ENCODE measurements at places on chromosomes 1 and 21. TPM values are rescaled to one million over a fixed set of nuclear protein-coding genes. Genes with fewer than 3 reads are reported as not detected.

GRCh38 chr1:181075766-181076350, 12.6 kb upstream of the IER5 start:
- H3K4me3 ChIP-seq: no peak overlapping the region
- DNase-seq: no peak
- H3K4me1 ChIP-seq: peaks cover 11% of the 10 kb centered on the region
- no peak overlapping the region for H3K27ac ChIP-seq
- H3K27me3 ChIP-seq: peaks cover 3% of the 10 kb centered on the region

GRCh38 chr1:108560189-108560873, 431 bp downstream of the EEIG2 start:
- no peaks in the 10 kb centered on the region for H3K36me3 ChIP-seq
- H3K4me3 ChIP-seq: peak overlapping the region; percentile 94
- peaks cover 13% of the 10 kb centered on the region for H3K27me3 ChIP-seq
- peaks cover 15% of the 10 kb centered on the region for H3K4me1 ChIP-seq
- H3K27ac ChIP-seq: peak overlapping the region; percentile 98

DNA sequence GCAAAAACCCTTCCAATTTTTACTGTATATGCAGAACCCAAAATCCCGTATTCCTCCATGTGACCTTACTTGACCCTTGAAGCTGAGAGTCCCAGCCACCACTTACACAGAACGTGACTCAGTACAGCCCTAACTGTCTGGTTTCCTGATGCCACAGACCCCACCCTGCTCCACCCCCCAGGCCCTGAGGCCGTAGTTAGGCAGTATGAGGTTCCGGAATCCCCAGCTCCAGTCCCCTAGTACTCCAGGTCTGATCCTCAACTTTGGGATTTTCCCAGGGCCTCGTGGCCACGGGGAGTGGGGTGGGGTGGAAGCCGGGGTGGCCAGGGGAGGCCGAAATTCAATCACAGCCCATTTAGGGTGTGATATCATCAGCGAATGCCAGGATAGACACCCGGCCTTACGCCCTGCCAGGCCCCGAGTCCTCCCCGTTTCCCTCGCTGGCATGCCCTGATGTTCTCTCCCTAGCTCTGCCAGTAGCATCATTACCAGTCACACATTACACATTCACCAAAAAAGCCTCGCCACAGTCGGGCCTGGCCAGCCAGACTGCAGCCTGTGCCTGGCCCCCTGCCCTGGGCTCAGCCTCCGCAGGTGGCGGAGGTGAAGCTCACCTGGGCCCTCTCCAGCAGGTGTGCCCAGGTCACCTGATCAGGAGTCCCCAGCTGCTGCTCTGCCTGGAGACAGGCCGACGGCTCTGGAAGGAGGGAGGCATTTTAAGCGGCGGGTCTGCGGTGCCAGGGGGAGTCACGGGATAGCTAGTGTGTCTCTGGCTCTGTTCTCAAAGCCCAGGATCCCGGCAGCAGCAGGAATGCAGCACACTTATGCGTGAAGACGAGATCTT, 70.8 kb downstream of the SCCPDH start:
- H3K4me1 ChIP-seq: peaks cover 29% of the 10 kb centered on the region
- no peak overlapping the region for H3K4me3 ChIP-seq
- no peak for DNase-seq
- peak overlapping the region; percentile 98 for H3K27ac ChIP-seq

- H3K27ac ChIP-seq: peak overlapping the region; percentile 100
- DNase-seq: no peak
- peaks cover 15% of the 10 kb centered on the region for H3K27me3 ChIP-seq
- H3K36me3 ChIP-seq: no peaks in the 10 kb centered on the region
Observed at GRCh38 chr1:243470502-243470901, 214.7 kb downstream of the SDCCAG8 start.

DNA sequence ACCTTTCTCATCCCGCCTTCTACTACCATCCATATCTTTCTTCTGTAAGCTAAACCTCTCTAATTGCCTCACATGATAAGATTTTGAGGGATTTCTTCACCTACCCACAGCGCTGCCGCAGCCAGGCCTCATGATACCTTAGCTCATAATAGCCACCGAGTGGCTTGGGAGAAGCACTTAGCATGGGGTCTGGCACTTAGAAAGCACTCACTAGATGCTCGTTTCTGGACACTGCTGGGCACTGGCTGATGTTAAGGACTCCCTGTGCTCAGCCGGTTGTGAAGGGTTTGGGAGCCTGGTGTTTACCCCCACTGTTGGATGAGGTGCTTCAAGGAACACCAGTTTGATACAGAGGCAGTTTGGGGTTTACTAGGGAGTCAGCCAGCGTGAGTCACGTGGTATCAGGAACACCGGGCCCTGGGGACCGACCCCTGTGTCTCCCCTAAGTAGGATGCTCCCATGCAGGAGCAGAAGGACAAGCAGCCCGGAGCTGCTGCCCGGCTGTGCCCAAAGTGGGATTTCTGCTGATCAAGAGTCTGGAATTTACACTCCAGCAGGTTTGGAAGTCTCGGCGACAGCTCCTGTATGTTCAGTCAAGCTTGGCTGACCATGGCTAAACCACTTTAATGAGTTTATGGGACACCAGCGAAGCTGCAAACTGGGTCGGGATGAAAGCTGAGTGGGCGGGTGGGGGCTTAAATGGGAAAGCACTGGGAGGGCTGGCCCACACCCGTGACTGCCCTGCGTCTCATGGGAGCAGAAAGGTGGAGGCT, 63.3 kb downstream of the GALNT2 start:
- no peak for DNase-seq
- H3K4me3 ChIP-seq: no peak overlapping the region
- H3K36me3 ChIP-seq: no peaks in the 10 kb centered on the region
- peaks cover 37% of the 10 kb centered on the region for H3K4me1 ChIP-seq

GRCh38 chr1:98322966-98323365, 338.6 kb upstream of the SNX7 start:
- H3K27me3 ChIP-seq: no peaks in the 10 kb centered on the region
- no peaks in the 10 kb centered on the region for H3K36me3 ChIP-seq
- H3K4me3 ChIP-seq: no peak overlapping the region
- no peak for DNase-seq

DNA sequence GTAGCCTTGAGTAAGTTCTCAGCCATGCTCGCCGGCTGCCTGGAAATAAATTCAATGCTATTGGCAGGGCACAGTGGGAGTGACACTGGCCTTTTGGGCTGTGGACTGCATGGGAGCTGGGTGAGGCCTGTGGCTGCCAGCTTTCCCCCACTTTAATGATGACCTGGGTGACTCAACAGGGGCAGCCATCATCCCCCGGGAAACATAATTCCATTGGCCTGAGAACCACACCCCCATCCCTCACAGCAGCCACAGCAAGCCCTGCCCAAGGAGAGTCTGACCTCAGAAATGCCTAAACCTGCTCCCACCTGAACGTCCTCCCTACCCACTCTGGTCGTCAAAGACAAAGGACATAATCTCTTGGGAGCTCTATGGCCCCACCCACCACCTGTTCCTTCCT, 384.0 kb downstream of the LTN1 start:
- no peak overlapping the region for H3K4me3 ChIP-seq
- no peak for DNase-seq
- H3K36me3 ChIP-seq: no peaks in the 10 kb centered on the region
- no peaks in the 10 kb centered on the region for H3K27me3 ChIP-seq

GRCh38 chr1:47675721-47676120, 237.9 kb downstream of the FOXD2 start:
- DNase-seq: no peak
- H3K4me3 ChIP-seq: no peak overlapping the region
- peak overlapping the region; percentile 11 for H3K27ac ChIP-seq
- H3K36me3 ChIP-seq: peaks cover 17% of the 10 kb centered on the region
- peaks cover 14% of the 10 kb centered on the region for H3K27me3 ChIP-seq

DNA sequence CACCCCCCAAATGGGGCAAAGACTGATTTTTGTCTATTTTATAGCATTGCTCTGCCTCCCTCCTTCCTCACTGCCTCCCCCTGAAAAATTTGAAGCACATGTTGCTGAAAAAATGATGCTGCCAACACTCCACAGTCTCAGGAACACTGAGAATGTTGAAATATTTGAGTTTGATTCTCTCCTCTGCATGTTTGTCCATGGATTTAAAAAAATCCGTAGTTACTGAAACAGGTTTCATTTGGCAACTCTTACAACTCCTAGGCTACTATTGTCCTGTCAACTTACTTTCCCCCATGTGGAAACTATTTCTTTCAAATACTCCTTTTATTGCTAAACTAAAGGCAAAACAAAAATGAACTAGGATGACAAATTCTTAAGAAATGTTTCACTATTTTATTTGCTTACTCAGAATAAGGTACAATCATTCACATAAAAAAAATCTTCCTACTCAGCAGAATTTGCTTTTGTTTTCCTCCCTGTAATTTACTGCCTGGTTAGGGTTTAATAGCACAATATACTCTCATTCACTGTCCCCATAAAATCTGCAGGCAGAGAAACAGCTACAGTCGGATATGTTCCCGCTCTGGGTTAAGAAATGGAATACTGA, 50.2 kb downstream of the C21orf91 start:
- no peak overlapping the region for H3K4me3 ChIP-seq
- H3K4me1 ChIP-seq: no peaks in the 10 kb centered on the region
- no peak for DNase-seq
- H3K27me3 ChIP-seq: peaks cover 3% of the 10 kb centered on the region
- no peaks in the 10 kb centered on the region for H3K36me3 ChIP-seq

DNA sequence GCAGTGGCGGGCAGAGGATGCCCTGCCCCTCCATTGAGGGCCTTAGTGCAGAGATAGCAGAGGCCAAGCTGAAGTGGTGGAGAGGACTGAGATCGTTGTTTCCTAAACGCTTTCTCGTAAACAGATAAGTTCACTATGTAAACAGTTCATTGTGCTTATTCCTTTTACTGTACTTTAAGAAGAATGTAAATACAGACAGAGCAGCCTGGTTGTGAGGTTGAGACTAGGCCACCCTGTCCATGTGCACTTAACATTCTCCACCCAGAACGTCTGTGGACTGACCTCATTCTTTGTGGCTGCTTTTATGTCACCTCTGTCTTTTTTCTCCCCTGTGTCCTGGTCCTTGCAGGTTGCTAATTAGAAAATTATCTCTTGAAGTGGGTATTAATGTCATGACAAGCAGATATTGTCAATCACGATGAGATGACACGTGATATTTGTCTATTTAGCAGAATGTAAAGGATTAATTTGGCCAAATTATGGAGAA, 8.5 kb downstream of the CENPS start:
- H3K36me3 ChIP-seq: no peaks in the 10 kb centered on the region
- DNase-seq: no peak
- H3K4me3 ChIP-seq: no peak overlapping the region
- no peak overlapping the region for H3K27ac ChIP-seq
- H3K27me3 ChIP-seq: no peaks in the 10 kb centered on the region
- peaks cover 5% of the 10 kb centered on the region for H3K4me1 ChIP-seq

GRCh38 chr1:61784726-61785125, 42.4 kb downstream of the PATJ start:
- H3K27me3 ChIP-seq: no peaks in the 10 kb centered on the region
- no peaks in the 10 kb centered on the region for H3K4me1 ChIP-seq
- no peak overlapping the region for H3K27ac ChIP-seq
- no peak for DNase-seq
- H3K36me3 ChIP-seq: no peaks in the 10 kb centered on the region

DNA sequence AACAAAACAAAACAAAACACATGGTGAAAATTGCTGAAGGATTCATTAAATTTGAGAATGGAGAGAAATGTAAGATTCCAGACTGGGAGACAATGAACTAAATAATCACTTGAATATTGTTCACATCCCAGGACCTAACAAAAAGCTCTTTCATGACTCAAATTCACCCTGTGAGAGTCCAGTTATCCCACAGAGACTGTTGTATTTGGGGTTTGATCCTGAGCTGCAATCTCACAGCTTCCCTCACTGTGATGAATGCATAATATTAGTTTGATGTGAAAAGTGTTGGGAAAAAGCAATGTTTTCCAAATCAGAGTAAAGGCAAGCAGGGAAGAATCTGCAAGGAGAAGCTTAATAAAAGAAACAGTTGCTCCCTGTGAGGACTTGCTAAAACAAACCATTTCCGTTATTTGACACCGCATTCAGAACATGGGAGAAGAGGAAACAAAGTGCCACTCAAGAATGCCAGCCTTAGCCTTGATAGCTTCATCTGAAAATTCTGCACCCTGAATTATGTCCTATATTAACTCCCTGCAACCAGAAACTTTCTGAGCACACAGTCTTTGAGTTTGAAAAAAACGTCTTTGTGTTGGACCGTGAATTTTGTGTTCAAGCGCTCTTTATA, 208.8 kb downstream of the DAB1 start:
- no peak overlapping the region for H3K27ac ChIP-seq
- no peak for DNase-seq
- peaks cover 2% of the 10 kb centered on the region for H3K4me1 ChIP-seq
- H3K4me3 ChIP-seq: no peak overlapping the region

DNA sequence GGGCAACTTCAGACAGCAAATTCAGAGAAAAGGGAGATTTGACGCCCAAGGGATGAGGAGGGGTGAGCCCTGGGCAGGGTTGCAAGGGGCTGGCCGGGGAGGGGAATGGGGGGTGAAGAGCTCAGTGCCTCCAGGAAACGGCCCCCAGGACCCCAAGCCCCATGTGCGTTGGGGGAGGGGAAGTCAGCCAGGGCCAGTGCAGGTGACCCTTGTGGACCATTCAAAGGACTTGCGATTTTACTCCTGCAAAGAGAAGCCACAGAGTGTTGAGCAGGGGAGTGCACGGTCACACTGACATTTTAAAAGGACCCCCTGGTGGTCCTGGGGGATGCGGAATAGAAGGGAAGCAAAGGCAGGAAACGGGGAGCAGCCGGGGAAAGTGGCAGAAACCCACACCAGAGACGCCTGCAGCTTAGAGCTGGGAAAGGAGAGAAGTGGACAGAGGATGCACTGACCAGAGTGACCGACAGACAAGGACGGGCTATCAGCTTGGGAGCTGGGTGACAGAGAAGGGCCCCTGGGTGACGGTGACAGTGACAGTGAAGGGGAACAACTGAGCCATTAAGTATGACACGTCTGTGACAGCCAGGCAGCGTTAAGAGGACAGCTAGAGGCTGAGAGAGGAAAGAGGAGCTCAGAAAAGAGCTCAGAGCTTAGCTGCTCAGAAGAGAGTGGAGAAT, 54.0 kb upstream of the TMEM51 start:
- H3K36me3 ChIP-seq: peaks cover 8% of the 10 kb centered on the region
- H3K27ac ChIP-seq: no peak overlapping the region
- peaks cover 6% of the 10 kb centered on the region for H3K27me3 ChIP-seq
- H3K4me3 ChIP-seq: no peak overlapping the region

- no peak overlapping the region for H3K27ac ChIP-seq
- no peak overlapping the region for H3K4me3 ChIP-seq
- no peaks in the 10 kb centered on the region for H3K4me1 ChIP-seq
- H3K36me3 ChIP-seq: peaks cover 4% of the 10 kb centered on the region
- DNase-seq: no peak
Observed at GRCh38 chr1:68904477-68904876, 407.6 kb upstream of the DEPDC1 start.

ARV1 gene
- 18.3 TPM for total RNA-seq

ADCY10 gene
- total RNA-seq: 0.07 TPM

SMPDL3B gene
- total RNA-seq: not detected

FHL3 gene
- total RNA-seq: 20.0 TPM

CEPT1 gene
- total RNA-seq: 35.6 TPM

LRIG2 gene
- 23.4 TPM for total RNA-seq

MSH4 gene
- total RNA-seq: 0.20 TPM
